ENCODE measurements at places on chromosomes 7 and 10.

DNA sequence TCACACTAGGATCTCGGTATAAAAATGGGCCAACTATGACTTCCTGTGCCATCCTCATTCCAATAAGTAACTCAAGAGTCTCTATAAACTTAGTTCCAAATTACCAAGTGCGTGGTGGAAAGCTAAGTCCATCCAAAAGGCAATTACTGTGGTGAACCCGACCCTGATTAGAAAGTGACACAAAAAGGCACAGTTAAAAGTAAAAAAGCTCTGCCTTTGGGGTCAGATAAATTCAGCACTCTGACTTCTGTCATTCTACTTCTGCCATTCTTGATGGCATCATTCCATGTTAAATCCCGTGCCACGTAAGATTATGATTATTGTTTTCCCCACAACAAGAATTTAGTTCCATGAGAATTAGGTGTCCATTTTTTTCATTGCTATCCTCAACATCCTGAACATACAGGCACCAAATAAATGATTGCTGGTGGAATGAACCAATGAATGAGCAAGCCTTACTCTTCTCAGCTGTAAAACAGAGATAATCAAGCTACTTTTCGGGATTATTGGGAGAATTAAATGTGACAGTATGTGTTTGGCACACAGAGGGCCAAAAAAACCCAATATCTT, 877 bp downstream of the NCOA4 start:
- DNase-seq, result no peak

DNA sequence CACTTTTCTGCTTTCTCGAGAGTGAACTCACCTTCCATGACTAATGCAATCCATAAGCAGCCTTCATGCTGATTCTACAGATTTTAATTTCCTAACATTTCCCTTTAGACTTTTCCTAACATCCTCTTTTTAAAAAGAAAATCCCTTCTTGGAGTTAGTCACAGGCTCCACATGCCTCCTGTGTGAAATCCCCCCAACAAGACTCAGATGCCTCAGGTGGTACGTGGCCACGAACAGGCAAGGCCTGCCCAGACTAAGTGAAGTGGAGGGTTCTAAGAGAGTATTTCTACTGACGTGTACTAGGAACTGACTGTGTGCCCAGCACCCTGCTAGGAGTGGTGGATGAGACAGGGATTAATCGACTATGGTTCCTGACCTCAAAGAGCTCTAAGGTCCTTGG, 125.9 kb upstream of the HPS1 start:
- no peak for DNase-seq

- DNase-seq, result peak; percentile 100
Observed at GRCh38 chr10:5944389-5945189, 32.8 kb downstream of the IL15RA start.

DNA sequence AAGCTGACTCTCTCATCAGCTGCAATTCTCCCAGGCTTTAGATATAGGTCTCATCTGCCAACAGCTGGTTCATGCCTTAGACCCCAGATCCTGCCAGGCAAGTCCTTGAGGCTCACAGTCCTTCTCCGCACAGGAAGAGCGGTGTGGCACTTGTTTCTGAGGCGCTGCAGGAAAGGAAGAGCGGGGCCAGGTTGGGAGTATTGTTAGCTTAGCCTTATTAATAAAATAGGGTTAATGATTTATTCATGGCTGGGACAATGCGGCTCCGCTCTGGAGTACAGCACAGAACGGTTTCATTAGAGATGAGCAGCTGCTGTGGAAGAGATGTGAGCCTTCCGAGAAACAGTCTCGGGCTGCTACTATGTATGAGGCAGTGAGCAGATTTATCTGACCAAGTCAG, 78.1 kb downstream of the FZD1 start:
- no peak for DNase-seq

GRCh38 chr10:56327118-56327517, 33.9 kb downstream of the ZWINT start:
- DNase-seq, result no peak

GRCh38 chr10:32771217-32771616, 186.8 kb downstream of the ITGB1 start:
- DNase-seq, result no peak

DNA sequence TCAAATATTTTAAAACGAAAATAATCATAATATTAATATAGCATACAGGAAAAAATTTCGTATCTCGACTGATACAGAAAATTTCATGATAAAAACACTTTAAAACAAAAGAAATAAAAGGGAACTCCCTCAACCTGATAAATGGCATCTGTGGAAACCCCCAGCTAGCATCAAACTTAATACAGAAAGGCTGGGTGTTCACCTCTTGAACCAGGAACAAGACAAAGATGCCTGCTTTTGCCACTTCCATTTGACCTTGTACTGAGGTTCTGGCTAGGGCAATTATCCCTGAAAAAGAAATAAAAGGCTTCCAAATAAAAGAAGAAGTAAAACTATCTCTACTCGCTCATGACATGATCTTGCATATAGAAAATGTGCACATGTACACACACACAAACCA, 2.5 kb upstream of the ALOX5 start:
- no peak for DNase-seq

All from fibroblast of mammary gland (primary cell).